ENCODE measurements at places on chromosomes 3 and 15. TPM values are rescaled to one million over a fixed set of nuclear protein-coding genes. Genes with fewer than 3 reads are reported as not detected.

Gene CCDC33
- total RNA-seq: not detected

DNA sequence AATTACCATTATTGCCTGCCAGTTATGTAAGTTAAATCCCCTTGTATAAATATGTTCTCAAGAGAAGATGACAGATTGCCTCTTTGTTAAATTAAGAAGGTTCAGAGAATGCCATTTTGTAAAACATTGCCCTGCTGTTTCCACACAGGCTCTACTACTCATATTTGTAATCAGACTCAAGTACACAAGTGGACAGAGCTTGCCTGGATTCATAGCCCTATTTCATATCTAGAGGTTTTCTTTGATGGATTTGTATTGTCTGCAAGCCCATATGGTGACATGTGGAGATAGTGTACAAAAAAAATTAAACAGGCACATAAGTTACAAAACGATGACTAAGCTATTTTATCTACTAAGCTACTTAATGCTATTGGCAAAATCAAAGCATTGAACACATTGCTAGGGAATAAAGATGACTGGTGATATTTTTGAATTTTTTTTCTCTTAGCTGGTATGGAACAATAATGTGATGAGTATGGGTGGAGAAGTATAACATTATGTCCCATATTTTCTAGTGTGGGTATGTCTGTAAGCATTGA, 1286.6 kb upstream of the ALCAM start:
- no peak for DNase-seq

GRCh38 chr15:73658645-73659044, 25.5 kb upstream of the NPTN start:
- no peak for DNase-seq

DNA sequence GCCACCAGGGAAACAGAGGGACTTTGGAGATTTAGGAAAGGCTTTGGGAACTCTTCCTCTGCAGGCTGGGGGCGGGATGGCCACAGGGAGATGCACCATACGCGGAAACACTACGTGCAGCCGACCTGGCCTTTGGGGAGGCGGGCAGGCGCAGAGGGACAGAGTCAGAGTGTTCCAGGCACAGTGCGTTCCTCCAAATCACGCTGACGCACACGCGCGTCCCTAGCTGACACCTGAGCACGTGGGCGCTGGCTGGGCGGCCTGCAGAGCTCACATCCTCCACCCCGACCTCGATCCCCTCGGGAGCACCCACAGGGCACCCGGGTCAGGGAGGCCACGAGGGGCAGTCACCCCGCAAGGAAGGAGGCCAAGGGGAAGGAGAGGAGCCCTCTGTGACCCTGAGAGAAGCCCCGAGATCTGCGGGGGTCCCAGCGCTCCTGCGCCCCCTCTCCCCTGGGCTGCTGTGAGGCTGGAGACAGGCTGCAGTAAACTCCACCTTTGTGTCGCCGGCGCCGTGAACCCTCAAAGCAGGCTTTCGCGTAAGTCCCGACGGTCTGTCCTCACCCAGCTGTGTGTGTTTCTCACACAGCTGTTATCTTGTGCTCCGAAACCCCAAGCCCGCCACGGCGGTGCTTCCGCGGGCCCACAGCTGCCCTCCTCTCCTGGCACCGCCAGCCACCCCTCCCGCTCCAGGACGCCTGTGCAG, 196.3 kb downstream of the OCA2 start:
- DNase-seq: no peak
